Type B pancreatic cell (in vitro differentiated cells): ENCODE measurements at places on chromosomes 2 and 18. TPM values are rescaled to one million over a fixed set of nuclear protein-coding genes. Genes with fewer than 3 reads are reported as not detected.

TDRD15 gene
- 0.17 TPM in 1 of 2 replicates, not detected in the other for total RNA-seq

C2orf78 gene
- total RNA-seq = not detected in 2 replicates

GPR55 gene
- 0.24 TPM in 1 of 2 replicates, not detected in the other for total RNA-seq

PTPRN gene
- total RNA-seq = 17.5 and 35.6 TPM in 2 replicates

KCNJ13 gene
- 1.6 and 2.9 TPM in 2 replicates for total RNA-seq

GAL3ST2 gene
- total RNA-seq = 0.19 and 0.29 TPM in 2 replicates

TMEM150A gene
- 16.7 and 19.8 TPM in 2 replicates for total RNA-seq

UGT1A5 gene
- not detected in 2 replicates for total RNA-seq

MAL gene
- total RNA-seq = 205 and 250 TPM in 2 replicates

DOK6 gene
- 5.4 and 7.3 TPM in 2 replicates for total RNA-seq

SALL3 gene
- 0.21 and 14.6 TPM in 2 replicates for total RNA-seq

POTEJ gene
- not detected in 2 replicates for total RNA-seq

SPEG gene
- 11.5 and 49.4 TPM in 2 replicates for total RNA-seq

ZNF532 gene
- total RNA-seq = 80.0 and 137 TPM in 2 replicates

RTP5 gene
- not detected in 2 replicates for total RNA-seq

TEX261 gene
- 46.1 and 50.0 TPM in 2 replicates for total RNA-seq

FBLN7 gene
- 4.2 and 9.5 TPM in 2 replicates for total RNA-seq

NT5DC4 gene
- not detected in 2 replicates for total RNA-seq

ASTL gene
- total RNA-seq = 0.93 TPM in 1 of 2 replicates, not detected in the other

FAM98A gene
- 41.3 and 54.1 TPM in 2 replicates for total RNA-seq

FAM168B gene
- 97.2 and 104 TPM in 2 replicates for total RNA-seq

TNFAIP6 gene
- total RNA-seq = 0.87 TPM in 1 of 2 replicates, not detected in the other

TUBA3E gene
- total RNA-seq = not detected in 2 replicates

NDC80 gene
- 9.1 and 34.3 TPM in 2 replicates for total RNA-seq

CYP27C1 gene
- 0.62 and 5.1 TPM in 2 replicates for total RNA-seq

NYAP2 gene
- total RNA-seq = 0.46 and 1.00 TPM in 2 replicates

MC4R gene
- 1.3 TPM in 1 of 2 replicates, not detected in the other for total RNA-seq

GPR17 gene
- 0.19 TPM in 1 of 2 replicates, not detected in the other for total RNA-seq

TMEM182 gene
- total RNA-seq = 4.2 and 5.8 TPM in 2 replicates

CCDC150 gene
- total RNA-seq = 9.2 and 32.5 TPM in 2 replicates

ABCG5 gene
- total RNA-seq = 0.10 and 0.36 TPM in 2 replicates

CHRNG gene
- total RNA-seq = 0.50 and 0.87 TPM in 2 replicates

SNTG2 gene
- total RNA-seq = 0.45 and 1.1 TPM in 2 replicates

SRD5A2 gene
- total RNA-seq = 0.26 TPM in 1 of 2 replicates, not detected in the other

RASGRP3 gene
- total RNA-seq = 0.94 and 1.1 TPM in 2 replicates

C2orf80 gene
- total RNA-seq = not detected in 2 replicates

LONRF2 gene
- 4.5 and 8.9 TPM in 2 replicates for total RNA-seq

IL1B gene
- 0.46 and 0.76 TPM in 2 replicates for total RNA-seq

TLX2 gene
- total RNA-seq = 0.67 and 2.9 TPM in 2 replicates

CXCR4 gene
- total RNA-seq = 5.2 and 34.8 TPM in 2 replicates

ZNF385B gene
- total RNA-seq = 1.1 and 1.9 TPM in 2 replicates

M1AP gene
- total RNA-seq = 0.24 and 0.71 TPM in 2 replicates

SCLY gene
- total RNA-seq = 21.4 and 34.5 TPM in 2 replicates

FAM237A gene
- total RNA-seq = not detected in 2 replicates

PDCL3 gene
- 20.2 and 23.1 TPM in 2 replicates for total RNA-seq

GLI2 gene
- total RNA-seq = 10.5 and 28.6 TPM in 2 replicates

KCNIP3 gene
- total RNA-seq = 5.1 and 5.3 TPM in 2 replicates

RGPD6 gene
- total RNA-seq = 13.7 and 16.4 TPM in 2 replicates

ADCY3 gene
- 22.1 and 46.2 TPM in 2 replicates for total RNA-seq

SERPINB12 gene
- 15.5 and 22.3 TPM in 2 replicates for total RNA-seq

LINC00305 gene
- not detected in 2 replicates for total RNA-seq

TRIP12 gene
- 188 and 191 TPM in 2 replicates for total RNA-seq

EN1 gene
- 0.57 and 2.7 TPM in 2 replicates for total RNA-seq

CHRND gene
- 0.60 TPM in 1 of 2 replicates, not detected in the other for total RNA-seq
